Cerebellar cortex (tissue), 1 donor: ENCODE measurements at places on chromosomes 5 and 9.
A peak's percentile ranks its signal among the peaks of the same experiment; 100 is the strongest.

DNA sequence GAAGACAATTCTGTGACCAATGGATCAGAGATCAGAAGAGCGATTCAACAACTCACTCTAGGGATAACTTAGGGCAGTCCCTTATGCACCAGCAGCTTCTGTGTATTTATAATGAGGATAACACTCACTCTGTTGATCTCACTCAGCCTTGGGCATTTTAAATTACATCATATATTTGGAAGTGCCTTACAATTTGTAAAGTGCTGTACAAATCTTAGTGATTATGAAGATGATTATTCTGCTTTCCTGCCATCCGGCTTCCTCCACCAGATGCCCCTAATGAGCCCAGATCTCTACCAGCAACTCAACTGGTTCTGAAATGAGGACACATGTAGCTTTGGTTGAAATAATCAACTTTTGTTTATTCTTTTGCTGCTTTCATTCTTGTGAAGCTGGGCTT, 105.3 kb downstream of the PCSK1 start:
- DNase-seq: no peak

GRCh38 chr5:73831066-73831465, 205.1 kb downstream of the ARHGEF28 start:
- DNase-seq: no peak

- DNase-seq: no peak
Measured at GRCh38 chr5:158273035-158273434, 414.1 kb upstream of the CLINT1 start.

GRCh38 chr9:132543960-132544359, 38.4 kb upstream of the BARHL1 start:
- DNase-seq: peak; percentile 76

DNA sequence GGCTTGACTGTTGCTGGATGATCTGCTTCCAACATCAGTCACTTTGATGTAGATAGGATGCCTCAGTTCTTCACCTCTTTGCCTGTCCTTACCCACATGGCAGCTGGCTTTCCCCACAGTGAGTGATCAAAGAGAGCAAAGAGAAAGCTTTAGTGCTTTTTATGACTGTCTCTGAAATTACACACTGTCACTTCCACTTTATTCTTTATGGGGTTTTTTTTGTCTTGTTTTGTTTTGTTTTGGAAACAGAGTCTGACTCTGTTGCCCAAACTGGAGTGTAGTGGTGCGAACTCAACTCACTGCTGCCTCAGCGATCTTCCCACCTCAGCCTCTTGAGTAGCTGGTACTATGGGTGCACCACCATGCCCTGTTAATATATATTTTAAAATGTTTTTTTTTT, 32.4 kb upstream of the C5orf24 start:
- no peak for DNase-seq

DNA sequence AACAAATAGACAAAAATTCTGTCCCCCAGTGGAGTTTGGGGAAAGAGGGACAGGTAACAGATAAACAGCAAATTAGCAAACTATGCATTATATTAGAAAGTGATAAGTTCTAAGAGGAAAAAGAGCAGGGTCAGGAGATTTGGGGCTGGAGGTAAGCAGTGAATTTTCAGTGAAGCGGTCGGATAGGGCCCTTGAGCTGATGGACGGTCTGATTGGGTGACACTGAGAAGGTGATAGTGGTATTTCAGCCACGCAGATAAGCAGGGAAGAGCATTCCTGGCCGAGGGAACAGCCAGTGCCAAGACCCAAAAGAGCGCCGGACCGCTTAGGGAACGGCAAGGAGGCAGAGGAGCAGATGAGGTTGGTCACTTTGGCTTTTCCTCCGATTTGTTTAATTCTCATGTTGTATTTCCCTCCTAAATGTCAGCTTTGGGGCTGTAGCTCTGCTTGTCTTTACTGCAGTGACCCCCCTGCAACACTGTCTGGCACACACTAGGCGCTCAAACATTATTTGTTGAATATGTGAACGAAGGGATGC, 1.1 kb upstream of the PTPN3 start:
- DNase-seq: no peak

DNA sequence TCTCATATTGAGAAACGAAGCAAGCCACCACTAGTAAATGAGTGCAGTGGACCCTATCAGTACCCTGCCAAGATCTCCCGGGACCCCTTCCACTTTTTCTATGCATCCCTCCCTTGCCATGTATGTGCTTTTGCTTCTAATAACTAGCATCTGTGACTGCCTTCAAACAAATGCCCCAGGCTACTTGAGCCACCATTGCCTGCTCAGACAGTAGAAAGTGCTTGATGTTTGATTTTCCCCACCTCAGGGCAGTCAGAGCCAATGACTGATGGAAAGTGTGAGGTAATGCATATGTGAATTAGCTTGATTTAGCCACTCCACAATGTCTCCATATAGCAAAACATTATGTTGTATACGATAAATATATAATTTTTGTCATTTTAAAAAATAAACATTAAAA, 797.3 kb upstream of the ACO1 start:
- DNase-seq: no peak

DNA sequence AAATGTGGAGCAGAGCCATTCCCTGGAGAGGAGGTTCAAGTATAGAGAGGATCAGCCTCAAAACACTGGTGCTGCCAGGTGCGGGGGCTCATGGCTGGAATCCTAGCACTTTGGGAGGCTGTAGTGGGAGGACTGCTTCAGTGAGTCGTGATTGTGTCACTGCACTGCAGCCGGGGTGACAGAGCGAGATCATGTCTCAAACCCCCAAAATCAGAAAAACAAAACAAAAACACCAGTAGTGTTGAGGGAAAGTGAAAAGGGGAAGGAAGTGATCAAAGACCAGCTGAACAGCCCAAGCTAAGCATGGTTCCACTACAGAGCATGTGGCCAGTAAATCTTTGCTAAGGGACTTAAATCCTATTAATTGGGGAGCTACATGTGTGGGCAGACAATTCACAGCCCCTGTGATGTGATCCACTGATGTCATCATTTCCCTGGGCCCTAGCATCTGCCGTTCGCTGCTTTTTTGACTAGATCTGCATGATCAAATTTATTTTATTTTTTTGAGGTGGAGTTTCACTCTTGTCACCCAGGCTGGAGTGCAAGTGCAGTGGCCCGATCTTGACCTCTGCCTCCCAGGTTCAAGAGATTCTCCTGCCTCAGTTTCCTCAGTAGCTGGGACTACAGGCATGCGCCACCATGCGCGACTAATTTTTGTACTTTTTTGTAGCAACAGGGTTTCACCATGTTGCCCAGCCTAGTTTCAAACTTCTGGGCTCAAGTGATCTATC, 2.7 kb upstream of the PCBD2 start:
- no peak for DNase-seq

DNA sequence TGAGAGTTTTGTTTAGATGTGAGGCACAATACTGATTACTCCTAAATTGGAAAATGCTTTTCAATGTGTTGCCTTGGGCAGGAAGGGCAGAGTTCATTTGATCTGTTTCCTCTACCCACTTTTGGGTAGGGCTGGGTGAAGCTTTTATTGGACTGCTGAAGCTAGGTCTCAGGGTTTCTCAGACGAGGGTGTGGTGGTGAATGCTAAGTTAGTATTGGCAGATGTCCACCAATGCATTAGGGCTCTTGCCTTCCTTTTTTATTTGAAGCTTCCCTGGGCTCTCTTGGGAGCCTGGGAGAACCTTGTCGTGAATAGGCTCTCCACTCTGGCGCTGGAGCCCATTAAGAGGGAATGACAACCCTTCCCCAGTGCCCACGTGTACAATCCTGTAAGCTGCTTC, 23.1 kb downstream of the SPTAN1 start:
- DNase-seq: no peak

DNA sequence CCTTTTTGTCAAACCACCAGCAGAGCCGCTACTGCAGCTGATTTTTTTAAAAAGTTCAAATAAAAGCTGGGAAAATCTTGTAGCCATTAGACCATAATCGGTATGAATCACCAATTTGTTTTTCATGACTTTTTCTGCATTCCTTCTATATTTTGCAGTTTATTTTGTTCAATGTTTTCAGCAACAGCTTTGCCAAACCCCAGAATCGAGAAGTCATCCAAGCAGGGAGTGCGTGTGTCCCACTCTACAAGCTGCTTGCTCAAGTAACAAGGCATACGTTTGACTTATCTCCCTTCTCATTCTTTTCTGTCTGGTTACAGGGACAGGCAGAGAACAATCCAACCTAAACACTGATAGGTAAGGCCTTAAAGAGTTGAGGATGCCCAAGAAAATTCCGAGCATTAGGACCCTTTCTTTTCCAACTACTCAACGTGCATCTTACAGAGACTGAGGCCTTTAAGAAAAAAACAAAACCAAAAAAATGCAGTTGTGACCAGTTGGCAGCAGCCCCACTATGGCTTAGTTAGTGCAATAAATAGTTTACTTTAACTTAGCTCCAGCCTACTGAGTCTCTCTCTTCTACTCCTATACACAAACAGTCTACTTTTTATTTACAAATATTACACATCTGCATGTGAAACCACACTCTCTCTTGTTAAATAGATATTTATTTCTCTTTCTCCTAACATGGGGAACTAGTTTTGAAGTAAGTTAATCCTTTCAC, 134.7 kb upstream of the SLIT3 start:
- DNase-seq: no peak

- no peak for DNase-seq
Measured at GRCh38 chr9:6000955-6001354, 14.5 kb downstream of the RANBP6 start.

GRCh38 chr5:77843570-77844372, 67.6 kb upstream of the TBCA start:
- no peak for DNase-seq

DNA sequence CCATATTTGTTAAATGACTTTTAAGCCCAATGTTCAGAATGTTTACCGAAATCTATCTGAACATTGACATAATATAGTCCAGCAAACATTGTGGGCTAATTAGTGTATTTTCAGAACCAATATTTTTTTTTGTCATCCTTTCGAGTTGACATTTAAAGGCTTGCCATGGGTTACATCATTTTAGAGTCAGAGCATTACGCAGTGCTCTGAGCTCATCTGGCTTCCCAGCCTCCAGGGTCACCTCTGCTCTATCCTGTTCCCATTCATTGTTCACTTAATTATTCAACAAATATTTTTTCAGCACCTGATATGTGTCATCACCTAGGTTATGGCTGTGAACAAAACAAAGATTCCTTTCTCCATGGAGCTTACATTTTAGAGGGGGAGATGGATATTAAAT, 80.2 kb downstream of the SREK1 start:
- DNase-seq: no peak

DNA sequence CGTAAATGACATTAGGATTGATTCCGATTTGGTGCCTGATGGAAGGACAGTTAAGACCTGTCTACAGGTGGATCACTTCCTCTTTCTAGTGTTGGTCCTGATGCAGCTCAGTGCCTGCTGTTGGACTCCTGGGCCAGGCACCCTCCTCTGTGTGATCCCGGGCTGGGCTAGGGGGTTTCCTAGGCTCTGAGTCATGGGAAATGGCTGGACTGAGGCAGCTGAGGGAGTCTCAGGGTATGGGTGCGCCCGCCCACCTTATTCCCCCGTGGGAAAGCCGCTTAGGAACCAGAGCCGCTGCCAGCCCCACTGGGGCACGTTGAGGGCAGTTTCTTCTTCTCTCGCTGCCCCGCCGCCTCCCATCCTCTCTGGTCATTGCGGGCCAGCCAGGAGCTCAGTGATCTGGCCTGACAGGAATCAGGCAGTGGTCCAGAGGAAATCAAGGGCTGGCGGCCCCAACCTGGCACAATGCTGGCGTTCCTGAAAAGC, 12.9 kb downstream of the TCF7 start:
- DNase-seq: peak; percentile 53

DNA sequence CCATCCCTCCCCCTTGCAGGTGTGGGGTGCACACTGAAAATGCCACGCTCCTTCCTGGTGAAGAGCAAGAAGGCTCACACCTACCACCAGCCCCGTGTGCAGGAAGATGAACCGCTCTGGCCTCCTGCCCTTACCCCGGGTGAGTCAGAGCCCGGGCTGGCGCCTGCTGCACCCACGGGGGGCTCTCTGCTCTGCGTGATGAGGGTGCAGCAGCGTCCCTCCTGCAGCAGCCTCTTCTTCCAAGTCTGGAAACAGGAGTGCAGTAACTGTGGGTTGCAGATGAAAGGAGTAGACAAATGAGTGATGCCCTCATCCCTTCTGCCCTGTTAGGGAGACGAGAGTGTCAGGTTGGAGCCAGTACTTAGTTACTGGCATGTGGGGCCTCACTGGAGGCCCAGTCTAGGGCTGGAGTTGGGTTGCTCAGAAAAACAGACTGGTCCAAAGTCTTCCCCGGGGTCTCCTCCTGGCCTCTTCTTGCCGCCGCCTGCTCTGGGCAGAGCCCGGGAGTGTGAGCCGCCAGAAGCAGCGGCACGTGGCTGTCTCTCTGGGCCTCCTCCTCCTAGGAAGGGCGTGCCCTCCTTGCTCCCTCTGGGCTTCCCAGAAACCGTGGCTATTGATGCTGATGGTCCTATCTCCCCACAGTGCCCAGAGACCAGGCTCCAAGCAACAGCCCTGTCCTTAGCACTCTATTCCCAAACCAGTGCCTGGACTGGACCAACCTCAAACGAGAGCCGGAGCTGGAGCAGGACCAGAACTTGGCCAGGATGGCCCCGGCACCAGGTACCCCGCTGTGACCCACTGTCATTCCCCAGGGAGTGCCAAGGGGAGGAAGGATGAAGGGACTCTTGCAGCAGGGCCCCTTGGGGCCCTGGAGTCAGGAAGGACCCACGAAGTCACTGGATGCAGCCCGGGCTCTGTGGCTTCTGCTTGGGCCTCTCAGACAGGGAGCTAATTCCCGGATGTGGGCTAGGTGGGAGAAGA, 8.4 kb downstream of the GFI1B start:
- DNase-seq: no peak

GRCh38 chr5:133890776-133891280, 77.6 kb downstream of the C5orf15 start:
- no peak for DNase-seq

GRCh38 chr5:164392531-164392930, 887.1 kb downstream of the MAT2B start:
- DNase-seq: no peak

- no peak for DNase-seq
Measured at GRCh38 chr5:65778126-65778525, 56.1 kb downstream of the NLN start.
